MG63 (cell line): ENCODE measurements at places on chromosomes 12 and 14.

DNA sequence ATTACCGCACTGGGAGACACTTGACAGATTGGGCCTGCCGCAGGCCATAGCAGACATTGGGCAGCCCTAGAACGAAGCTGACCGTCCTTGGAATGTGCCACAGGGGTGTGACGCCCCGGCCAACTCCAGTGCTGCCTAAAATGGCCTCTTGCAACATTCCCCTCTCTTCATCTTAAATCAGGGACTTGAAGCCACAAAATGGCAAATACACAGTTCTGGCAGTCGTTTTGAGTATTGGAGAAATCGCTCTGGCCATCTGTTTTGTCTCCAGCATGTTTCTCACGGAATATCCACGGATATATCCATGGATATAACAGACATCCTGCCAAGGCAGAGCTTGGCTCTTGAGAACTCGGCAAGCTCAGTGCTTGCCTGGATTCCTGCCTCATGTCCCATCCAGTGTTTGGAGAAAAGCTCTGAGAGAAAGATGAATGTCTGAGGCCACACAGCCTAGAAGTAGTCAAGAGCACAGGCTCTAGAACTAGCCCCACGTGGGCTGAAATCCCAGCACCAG, 158.4 kb downstream of the CHST11 start:
- no peak for DNase-seq

- DNase-seq: no peak
These were observed 22.3 kb downstream of the SNW1 start for GRCh38 chr14:77738559-77739250.

GRCh38 chr12:12083688-12084087, 12.9 kb downstream of the BCL2L14 start:
- no peak for DNase-seq

GRCh38 chr12:11576104-11576503, 73.4 kb upstream of the ETV6 start:
- DNase-seq: peak; percentile 71

- DNase-seq: no peak
These were observed 11.7 kb downstream of the ITGA5 start for GRCh38 chr12:54407183-54407905.

GRCh38 chr12:49920241-49920914, 16.7 kb upstream of the FAIM2 start:
- DNase-seq: peak; percentile 40
